Hematopoietic multipotent progenitor cell treated with erythropoietin and hydrocortisone succinate and interleukin-3 and kit ligand, for 17 days (in vitro differentiated cells): ENCODE measurements at places on chromosomes 5 and 9.
A peak's percentile ranks its signal among the peaks of the same experiment; 100 is the strongest.

- no peak for DNase-seq
Observed at GRCh38 chr9:37551888-37552287, 24.3 kb downstream of the FBXO10 start.

- no peak for DNase-seq
Observed at GRCh38 chr5:107451028-107451427, 219.7 kb downstream of the EFNA5 start.

DNA sequence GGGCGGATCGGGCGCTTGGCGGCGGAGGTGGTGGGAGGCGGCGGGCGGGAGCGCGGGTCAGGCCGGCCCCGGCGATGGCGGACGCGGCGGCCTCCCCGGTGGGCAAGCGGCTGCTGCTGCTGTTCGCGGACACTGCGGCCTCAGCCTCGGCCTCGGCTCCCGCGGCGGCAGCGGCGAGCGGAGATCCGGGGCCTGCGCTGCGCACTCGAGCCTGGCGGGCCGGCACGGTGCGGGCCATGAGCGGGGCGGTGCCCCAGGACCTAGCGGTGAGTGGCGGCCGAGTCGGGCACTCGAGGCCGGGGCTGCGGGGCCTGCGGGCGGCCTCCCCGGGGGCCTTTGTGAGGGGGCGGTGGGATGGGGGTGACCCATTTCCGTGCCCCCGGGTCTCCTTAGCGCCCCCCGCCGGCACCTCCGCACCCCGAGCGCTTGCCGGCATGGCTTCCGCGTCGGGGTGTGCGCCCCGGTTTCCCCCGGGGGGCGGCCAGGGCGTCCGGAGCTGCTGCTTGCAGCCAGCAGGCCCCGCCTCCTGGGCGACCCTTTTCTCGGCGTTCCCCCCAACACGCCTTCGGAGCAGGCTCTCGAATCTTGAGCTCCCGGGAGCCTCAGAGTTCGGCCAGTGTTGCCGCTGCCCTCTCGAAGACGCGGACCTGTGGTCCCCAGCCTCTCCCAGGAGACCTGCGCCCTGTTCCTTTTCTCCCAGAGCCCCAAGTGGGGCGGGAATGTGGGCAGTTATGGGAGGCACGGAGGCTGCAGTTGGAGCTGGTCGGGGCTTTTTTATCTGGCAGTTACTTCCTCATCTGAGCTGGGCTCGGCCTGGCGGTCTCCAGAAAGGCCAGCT, 456 bp downstream of the KDM3B start:
- peak; percentile 81 for DNase-seq

- no peak for DNase-seq
Observed at GRCh38 chr5:112388074-112388473, 31.0 kb downstream of the EPB41L4A start.

- no peak for DNase-seq
Observed at GRCh38 chr5:1504069-1504595, 19.6 kb downstream of the LPCAT1 start.

DNA sequence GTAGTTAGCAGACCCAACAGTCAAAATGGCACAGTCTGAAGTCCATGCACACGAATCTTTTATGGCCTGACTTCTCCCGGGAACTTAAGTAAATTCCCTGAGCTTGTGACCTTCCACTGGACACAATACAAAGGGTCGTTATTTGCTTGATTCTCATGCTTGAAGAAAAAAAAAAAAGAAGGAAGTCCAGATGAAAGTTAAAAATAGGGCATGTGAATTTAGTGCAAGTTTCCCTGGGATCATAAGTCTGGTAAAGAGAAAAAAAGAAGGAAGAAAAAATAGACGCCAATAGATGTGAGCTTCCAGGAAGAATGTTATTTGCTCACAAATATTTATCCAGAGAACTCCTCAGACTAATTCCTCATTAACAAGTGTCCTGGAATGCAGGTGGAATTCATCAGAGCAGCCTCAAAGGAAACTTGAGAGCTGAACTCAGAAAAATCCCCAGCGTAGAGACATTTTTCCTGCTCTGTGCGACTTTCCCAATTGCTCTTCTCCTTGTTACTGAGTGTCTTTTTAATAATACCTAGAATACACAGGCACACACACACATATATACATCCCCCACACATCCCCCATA, 616.3 kb downstream of the EBF1 start:
- no peak for DNase-seq

- DNase-seq = no peak
Observed at GRCh38 chr5:16534280-16534679, 68.7 kb upstream of the ZNF622 start.

GRCh38 chr9:73714294-73714693, 562.6 kb downstream of the ANXA1 start:
- no peak for DNase-seq

DNA sequence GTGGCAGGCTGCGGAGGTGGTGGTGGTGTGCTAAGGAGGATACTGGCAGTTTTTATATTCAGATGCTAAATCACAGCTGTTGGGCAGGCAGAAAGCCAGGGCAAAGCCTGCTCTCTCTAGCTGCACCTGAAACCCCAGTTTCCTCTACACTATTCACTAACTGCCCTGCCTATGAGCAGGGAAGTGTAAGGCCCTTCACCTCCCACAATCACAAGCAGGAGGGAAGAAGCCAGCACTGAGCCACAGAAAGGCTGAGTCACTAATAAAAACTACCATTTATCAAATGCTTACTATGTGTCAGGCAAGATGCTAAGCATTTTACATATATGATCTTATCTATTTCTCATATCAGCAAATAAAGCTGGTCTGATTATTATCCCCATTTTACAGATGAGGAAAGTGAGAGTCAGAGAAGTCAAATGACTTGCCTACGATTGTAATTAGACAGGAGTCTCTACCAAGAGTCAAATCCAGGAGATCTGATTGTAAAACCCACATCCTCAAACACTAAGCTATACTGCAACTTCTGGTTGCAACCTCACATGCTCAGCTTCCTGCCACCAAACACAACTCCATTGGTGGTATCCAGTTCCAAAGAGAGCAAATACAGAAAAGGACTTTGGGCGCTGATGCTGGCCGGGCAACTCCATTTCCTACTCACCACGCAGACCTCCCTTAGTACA, 17.7 kb upstream of the IL6ST start:
- peak; percentile 32 for DNase-seq

- DNase-seq = no peak
Observed at GRCh38 chr5:32471784-32472183, 27.2 kb upstream of the ZFR start.
